ENCODE measurements at places on chromosomes 13 and 19. TPM values are rescaled to one million over a fixed set of nuclear protein-coding genes. Genes with fewer than 3 reads are reported as not detected.

ZNF616 gene
- 6.3 TPM for total RNA-seq

DNA sequence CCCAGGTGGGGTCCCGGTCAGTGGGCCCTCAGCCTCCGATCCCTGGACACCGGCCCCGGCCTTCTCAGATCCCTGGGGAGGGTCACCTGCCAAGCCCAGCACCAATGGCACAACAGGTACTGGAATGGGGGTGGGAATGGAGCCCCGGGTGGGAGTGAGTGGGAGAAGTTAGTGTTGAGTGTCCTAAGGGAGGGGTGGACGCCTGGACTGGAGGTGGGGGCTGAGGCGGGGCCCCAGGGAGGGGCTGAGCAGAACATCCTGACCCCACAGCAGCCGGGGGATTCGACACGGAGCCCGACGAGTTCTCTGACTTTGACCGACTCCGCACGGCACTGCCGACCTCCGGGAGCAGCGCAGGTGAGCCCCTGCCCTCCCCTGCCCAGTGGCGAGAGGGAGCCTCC, 17.7 kb downstream of the EPN1 start:
- no peak for DNase-seq

GRCh38 chr19:21698215-21698614, 69.2 kb downstream of the ZNF100 start:
- DNase-seq = peak; percentile 68

KLK2 gene
- not detected for total RNA-seq

IFI30 gene
- total RNA-seq = 77.6 TPM

DNA sequence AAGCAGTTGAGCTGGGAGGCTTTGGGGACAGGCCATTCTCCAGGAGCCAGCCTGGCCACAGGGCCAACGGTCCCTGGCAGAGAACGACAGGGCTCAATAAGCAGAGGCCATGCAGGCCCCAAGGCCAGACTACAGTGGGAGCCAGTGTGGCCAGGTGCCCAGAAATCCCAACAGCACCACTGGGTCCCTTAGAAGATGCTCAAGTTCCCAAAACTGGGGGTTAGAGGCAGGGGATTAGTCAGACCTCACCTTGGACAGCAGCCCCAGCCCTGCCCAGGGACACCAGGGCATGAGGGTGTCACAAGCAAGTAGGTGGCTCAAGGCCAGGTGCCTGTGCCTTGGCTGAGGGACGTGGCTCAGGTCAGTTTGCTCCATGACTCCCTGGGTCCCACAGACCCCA, 12.8 kb downstream of the SCGB2B2 start:
- DNase-seq = no peak

GRCh38 chr19:3483226-3483628, at the start of gene SMIM44:
Gene SMIM44 (minus strand): TSS chr19:3483441. CDS start chr19:3483403, 38 bp downstream.
- no peak for DNase-seq

- DNase-seq = peak; percentile 87
Observed at GRCh38 chr19:53132141-53132991, at the start of gene ZNF415. Gene ZNF415 (minus strand): TSS chr19:53132910. CDS start chr19:53122676, 10,234 bp downstream.

DNA sequence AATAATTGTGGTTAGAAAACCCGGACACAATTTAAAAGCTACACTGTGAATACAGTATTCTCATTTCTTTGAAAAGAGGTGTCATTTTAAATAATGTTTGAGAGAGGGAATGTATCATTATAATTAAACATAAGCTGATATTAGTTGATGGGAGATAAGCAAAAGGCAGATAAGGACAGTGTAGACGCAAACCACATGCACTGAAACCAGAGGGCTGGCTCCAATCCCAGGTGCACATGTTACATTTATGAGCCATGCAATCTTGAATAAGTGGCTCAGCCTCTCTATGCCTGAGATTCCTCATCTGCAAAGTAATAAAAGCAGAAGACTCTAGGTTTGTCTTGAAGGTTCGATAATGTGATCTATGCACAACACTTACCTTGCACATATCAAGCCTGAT, 238.7 kb downstream of the EFNB2 start:
- DNase-seq = no peak

MATK gene
- total RNA-seq = 18.5 TPM

IL11 gene
- 6.5 TPM for total RNA-seq

DNA sequence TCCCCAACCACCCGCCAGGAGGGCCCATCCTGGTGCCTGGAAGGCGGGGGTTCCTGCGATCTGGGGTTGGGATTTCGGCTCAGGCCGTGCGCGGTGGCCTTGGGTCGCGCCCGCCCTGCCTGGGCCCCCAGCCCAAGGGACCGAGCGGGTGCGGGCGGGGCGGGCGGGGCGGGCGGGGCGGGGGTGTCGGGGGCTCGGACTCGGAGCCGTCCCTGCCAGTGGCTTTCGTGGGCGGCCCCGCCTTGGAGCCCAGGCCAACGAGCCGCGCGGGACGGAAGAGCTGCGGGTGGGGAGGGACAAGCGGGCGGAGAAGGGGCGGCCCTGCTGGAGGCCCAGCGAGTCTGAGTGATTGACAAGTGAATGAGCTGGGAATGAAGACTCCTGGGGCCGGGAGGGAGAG, 24.6 kb upstream of the ZNF729 start:
- no peak for DNase-seq

GRCh38 chr13:26571518-26571917, 14.0 kb downstream of the WASF3 start:
- no peak for DNase-seq
